ENCODE measurements at places on chromosomes 1 and 21.

DNA sequence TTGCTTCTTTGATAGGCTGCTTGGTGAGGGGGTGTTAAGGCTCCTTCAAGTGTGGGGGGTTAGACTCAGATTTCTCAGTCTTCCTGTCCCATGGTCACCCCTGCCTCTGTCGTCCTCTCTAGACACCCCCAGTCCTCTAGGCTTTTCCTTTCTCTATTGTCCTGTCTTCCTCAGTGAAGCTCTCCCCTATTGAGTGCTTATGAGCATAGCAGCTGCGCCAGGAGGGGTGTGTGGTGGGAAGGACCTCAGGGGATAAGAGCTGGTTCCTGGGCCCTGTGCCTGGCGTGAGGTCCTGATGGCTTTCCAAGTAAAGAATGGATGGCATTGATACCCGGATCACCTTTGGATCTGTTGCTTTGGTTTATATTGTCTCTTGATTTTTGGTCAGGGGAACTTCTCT, 69.1 kb downstream of the DIP2A start:
- no peak for DNase-seq

- no peak for DNase-seq
Measured at GRCh38 chr21:42080788-42081083, 9.6 kb downstream of the UMODL1 start.

- DNase-seq = no peak
Measured at GRCh38 chr1:11169202-11169601, 20.0 kb upstream of the ANGPTL7 start.

DNA sequence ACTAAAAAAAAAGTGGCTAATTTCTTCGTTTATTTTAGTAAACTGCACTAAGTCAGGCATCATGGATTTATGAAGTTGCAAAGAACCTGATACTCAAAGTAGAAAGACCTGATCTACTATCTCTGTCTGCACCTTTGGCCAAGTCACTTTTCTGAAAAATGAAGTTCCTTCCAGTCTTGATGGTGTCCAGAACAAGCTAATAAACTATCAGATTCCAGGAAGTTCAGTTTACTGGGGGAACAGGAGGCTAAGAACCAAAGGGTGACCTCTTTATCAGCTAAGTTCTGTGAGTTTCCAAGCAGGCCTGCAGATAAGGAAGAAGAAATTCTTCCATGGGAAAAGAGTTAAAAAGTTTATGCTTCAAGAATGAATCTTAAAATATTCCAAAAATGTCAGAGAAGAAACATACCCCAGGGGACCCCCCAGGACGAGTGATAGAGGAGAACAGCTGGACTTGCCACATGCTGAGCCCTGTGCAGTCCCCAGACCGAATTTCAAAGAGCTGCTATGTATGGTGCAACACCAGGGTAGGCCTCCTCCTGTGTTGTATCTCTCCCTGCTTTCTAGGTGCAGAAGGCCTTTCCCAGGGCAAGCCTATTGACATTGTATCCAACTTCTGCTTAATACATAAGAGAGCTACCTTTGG, 72.8 kb upstream of the FGGY start:
- DNase-seq = no peak

DNA sequence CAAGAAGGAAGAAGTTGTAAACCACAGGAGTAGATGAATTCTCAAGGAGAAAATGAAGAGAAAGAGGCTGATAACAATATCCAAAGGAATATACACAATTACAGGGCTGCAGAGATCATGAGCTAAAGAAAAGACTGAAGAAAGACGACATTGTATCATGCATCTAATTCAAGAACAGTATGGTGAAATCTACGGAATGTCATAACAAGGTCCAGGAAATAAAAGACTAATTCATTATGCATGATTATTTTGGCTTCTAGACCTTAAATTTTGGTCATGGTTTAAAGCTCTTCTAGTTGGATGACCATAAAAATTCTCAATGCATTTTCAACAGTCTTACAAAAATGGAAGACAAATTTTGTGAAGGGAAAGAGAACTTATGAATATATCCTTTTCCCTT, 71.7 kb downstream of the SH3GLB1 start:
- DNase-seq = no peak

DNA sequence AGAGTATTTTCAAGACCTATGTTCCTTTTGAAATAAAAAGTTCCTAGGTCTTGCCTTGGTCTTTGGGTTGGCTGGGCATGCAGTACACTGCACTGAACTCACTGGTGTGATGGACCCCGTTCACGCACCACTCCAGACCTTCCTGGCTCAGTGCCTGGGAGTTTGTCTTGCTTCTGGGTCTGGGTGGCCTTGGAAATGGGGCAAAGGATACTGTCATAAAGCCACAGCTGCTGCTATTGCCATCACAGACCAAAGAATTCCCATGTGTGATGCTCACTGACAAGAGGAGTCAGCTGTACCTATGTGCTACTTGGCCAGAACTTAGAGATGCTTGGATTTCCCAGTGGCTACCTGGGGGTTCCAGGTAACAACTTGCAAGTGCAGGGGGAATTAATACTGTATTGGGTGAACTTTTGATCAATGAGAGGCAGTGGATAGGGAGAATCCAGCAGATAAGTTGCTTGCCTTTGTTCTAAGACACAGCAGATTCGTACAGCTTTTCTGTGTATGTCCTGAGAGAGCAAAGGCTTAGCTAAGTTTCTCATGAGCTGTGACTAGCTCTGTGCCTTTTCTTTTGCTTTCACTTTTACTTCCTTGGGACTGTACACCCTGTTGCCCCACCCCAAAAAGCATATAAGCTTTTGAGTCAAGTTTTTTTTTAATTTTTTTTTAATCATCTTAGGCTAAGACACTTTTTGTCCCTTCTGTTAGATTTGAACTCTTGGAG, 115.3 kb downstream of the RUNX1 start:
- no peak for DNase-seq

- no peak for DNase-seq
Measured at GRCh38 chr1:91054780-91055481, 33.1 kb upstream of the ZNF644 start.

Data from right forelimb (tissue), 1 donor.